GM23338 (cell line): ENCODE measurements at places on chromosomes 12 and 14.
A peak's percentile ranks its signal among the peaks of the same experiment; 100 is the strongest.

DNA sequence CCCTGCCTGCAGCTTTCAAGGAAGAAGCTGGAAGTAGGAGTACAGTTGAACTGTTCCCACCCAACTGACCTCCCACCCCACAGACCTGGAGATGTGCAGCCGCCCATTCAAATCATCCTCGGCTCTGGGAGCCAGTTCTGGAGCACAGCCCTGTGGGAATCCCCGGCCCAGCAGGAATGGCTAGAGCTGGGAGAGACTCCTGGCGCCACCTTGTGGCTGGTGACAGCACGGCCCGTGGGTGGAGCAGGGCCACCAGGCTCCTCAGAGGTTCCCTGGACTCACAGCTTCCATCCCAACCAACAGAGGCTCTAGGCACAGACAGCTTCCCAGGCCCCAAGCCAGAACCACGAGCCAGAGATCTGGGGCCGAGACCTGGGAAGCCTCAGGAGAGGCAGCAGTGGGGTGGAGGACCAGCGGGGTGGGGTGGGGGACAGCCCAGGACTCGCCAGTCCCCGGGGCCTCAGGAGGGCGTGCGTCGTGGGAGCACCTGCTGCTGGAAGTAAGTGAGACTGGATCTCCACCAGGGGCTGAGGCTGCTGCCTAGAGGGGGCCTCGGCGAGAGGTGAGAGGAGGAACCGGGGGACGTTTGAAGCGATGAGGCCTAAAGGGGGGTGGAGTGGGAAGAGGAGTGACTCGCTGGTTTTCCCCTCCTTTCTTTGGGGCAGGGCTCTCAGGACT, 43.4 kb downstream of the RNF34 start:
- DNase-seq, result peak; percentile 91

DNA sequence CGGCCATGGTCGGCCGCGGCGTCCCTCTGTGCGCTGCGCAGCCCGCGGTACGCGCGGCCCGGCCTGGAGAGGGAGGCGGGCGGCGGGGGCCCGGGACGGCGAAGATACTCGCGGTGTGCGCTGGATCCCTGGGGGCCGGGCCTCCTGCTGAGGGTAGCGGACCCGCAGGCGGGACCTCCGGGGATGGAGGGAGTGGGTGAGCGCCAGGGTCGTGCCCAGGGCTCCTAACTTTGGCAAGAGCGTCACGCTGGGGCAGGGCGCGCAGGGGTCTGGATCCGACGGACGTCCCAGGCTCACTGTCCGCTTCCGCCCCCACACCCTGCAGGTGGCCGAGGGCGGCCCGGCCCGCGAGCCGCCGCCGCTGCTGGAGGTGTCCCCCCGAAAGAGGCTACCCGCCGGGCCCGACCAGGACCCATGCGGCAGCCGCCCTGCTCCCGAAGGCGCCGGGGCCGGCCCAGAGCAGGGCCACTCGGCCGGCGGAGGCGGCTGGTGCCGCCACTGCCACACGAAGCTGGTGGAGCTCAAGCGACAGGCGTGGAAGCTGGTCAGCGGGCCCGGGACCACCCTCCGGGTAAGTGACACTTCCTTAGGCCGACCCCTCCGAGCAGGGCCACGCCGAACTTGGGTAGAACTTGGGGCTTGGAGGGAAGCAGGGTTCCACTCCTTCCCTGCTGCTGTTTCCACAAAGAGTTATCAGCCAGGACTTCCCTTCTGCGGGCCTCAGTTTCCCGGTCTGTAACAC, 502 bp downstream of the KIF26A start:
- DNase-seq, result no peak

- no peak for DNase-seq
Observed at GRCh38 chr14:50882932-50883826, 11.3 kb downstream of the ABHD12B start.

DNA sequence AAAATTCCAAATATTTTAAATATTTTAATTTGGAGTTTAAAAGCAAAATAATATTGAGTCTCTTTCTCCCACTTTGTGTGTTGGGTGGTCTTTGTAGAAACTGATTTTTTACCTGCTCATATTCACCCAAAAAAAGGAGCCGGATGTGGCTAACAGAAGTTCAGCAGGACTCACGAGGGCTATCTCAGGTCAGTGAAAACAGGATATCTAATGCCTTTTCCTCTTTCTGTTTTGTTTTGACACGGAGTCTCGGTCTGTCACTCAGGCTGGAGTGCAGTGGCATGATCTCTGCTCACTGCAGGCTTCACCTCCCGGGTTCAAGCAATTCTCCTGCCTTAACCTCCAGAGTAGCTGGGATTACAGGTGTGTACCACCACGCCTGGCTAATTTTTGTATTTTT, 30.8 kb downstream of the COA8 start:
- DNase-seq, result no peak

GRCh38 chr12:71533703-71534102, 94.1 kb downstream of the LGR5 start:
- DNase-seq, result no peak

DNA sequence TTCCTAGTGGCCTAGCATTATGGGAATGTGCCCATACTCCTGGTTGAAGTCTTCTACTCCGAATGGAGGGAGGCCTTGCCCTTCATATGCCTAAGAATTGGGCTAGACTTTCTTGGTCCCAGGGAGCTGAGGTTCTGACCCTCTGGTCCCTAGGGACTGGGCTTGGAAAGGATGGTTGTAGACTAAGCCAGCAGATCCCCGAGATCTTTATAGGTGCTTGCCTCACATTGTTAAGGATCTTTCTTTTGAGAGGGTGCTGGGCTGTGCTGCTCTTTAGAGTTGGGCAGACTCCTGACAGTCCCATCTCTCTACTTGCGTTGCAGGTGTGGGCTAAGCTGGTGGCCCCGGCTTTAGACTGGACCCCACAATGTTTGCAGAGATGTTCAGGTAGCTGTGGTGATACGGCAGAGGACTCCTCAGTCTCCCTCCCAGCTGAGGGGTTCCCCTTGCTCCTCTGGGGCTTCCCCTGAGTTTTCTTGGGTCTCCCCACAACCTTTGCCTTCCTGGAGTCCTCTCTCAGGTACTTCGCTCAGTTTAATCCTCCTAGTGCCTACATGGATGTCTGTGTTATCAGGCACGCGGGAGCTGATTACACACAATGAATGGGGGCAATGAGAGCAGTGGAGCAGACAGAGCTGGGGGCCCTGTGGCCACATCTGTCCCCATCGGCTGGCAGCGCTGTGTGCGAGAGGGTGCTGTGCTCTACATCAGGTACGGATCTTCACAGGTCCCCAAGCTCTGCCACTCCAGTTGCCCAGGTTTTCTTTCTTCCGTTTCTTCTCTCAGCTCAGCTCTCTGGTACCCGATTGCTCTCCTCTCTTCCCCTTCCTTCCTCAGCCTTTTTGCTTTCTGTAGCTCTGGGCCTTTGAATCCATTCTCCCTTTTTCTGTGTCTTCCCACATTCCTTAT, 1.3 kb downstream of the MBD6 start:
- DNase-seq, result no peak

GRCh38 chr12:84874125-84874824, 38.3 kb downstream of the SLC6A15 start:
- peak; percentile 82 for DNase-seq

- DNase-seq, result no peak
Observed at GRCh38 chr12:71640316-71640715, 23.3 kb downstream of the ZFC3H1 start.
